ENCODE measurements at places on chromosomes 12 and 14.

DNA sequence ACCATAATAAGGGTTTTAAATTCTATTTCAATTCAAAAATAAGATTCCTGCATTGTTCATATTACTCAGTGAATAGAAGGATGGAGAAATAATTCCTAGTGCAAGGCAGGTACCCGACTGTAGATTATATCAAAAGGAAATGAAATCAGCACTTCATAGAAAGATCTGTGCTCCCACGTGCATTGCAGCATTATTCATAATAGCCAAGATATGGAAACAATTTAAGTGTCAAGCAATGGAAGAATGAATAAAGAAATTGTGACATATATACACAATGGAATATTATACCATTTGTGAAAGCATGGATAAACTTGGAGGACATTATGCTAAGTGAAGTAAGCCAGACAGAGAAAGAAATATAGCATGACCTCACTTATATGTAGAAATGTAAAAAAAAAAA is 53.8 kb downstream of the SLC6A15 start:
- DNase-seq, result no peak

GRCh38 chr14:53401646-53402045 is 248.5 kb upstream of the DDHD1 start:
- no peak for DNase-seq

GRCh38 chr12:93080452-93080851 is 151.4 kb upstream of the EEA1 start:
- no peak for DNase-seq

DNA sequence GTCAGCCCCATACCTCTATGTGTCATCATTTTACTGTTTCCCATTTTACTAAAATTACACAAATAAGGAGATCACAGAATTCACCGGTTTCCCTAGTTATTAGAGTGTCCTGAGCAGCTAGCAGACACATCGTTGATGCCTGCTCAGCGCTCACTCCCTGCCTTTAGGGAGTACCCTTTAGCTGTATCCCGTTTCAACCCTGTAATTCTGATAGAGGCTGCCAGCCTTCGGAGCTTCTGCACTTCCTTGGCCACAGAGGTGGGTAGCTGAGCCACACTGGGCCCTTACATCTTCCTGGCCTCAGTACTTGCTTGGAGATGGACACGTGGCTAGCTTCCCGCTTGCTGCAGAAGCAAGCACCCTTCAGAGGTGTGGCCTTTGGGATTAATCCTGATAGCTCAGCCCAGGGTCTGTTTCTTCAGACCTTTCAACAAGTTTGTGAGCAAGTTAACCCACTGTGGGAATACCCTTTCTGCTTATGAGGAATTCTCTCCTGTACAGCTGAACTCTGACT is 14.3 kb upstream of the FBXW8 start:
- no peak for DNase-seq
